ENCODE measurements at places on chromosomes 3 and 15. TPM values are rescaled to one million over a fixed set of nuclear protein-coding genes. Genes with fewer than 3 reads are reported as not detected.

DNA sequence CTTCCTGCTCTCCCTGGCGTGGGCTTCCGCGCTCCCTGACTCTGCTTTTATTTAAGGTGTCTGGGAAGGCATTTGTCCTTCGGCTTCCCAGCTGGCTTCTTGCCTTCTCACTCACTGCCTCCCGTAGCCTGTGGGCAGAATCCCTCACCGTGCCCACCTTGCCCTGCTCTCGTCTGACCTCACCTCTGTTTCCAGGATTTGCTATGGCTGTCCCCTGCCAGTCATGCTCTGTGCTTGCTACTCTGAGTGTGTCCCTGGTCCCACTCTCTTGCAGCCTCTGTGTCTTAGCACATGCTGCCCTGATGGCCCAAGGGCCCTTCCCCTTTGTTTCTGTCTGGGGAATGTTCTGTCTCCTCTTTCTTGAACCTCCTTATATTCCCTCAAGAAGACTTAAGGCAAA lies 26.2 kb downstream of the LPP start:
- no peak for DNase-seq

GRCh38 chr15:29924750-29925149 lies 102.5 kb upstream of the TJP1 start:
- no peak for DNase-seq

- DNase-seq = no peak
Observed at GRCh38 chr3:111808439-111808838, 50.6 kb upstream of the PHLDB2 start.

ARGFX gene
- polyA plus RNA-seq = not detected

B3GALNT1 gene
- 49.0 TPM for polyA plus RNA-seq

- DNase-seq = no peak
Observed at GRCh38 chr3:178295292-178295912, 240.8 kb upstream of the KCNMB2 start.

UBR1 gene
- polyA plus RNA-seq = 23.7 TPM

ILDR1 gene
- polyA plus RNA-seq = 8.7 TPM

DNA sequence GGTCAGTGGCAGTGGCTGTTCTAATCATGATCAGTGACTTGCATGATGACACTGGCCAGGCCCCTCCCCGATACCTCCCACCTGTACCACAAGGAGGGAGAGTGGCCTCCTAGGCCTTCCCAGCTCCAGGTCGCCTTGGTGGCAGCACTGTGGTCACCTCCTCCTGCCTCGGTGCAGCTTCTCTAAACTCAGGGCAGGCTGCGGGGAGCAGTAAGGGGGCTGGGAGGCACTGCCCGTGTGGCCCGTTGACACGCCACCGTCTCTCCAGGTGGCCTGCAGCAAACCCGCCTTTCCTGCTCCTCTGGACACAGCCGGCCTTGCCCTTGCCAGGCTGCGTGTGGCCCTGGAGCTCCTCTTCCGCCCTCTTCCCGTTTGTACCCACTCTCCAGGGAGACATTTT lies 184.1 kb downstream of the XXYLT1 start:
- no peak for DNase-seq

MAP6D1 gene
- polyA plus RNA-seq = 0.80 TPM

GRCh38 chr3:174202116-174202515 lies 657.0 kb upstream of the NAALADL2 start:
- DNase-seq = no peak

- peak; percentile 32 for DNase-seq
Observed at GRCh38 chr3:150703299-150703755, 393 bp downstream of the ERICH6 start.

DNA sequence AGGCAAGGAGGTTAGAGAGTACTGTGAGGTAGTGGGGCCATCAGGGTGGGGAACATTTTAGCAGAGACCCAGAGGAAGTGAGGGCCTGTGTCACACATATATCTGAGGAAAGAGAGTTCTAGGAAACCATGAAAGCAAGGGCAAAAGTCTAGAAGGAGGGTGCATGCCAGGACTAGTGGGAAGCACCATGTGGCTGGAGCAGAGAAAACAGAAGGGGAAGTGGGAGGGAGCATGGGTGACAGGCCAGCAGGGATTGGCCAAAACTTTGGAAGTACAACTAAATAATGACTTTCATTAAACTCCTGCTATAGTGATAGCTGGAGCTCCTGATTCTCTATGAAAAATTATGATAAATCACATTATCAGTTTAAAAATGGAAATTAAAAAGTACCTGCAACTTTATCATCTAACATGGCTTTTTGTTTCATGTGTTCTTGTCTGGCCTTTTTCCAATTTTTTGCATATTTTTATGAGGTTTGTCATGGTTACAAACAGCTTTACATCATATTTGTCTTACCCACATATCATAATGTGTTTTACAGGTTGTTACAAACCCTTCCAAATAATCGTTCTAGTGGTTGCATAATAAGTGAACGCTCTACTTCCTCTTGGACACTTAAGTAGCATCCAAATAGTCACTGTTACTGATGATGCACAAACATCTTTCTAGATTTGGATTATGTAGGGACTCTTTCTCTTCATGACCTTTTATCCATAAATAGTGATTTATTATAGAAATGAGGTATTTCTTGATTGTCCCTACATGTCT lies 168.3 kb downstream of the NEK10 start:
- DNase-seq = no peak

GRCh38 chr15:42042602-42043400 lies 22.0 kb upstream of the PLA2G4E start:
- DNase-seq = no peak

- DNase-seq = no peak
Observed at GRCh38 chr3:98556164-98557130, 24.7 kb downstream of the GPR15 start.

TPRG1 gene
- 0.69 TPM for polyA plus RNA-seq

- no peak for DNase-seq
Observed at GRCh38 chr3:133896002-133896761, 500 bp upstream of the RAB6B start.

DNA sequence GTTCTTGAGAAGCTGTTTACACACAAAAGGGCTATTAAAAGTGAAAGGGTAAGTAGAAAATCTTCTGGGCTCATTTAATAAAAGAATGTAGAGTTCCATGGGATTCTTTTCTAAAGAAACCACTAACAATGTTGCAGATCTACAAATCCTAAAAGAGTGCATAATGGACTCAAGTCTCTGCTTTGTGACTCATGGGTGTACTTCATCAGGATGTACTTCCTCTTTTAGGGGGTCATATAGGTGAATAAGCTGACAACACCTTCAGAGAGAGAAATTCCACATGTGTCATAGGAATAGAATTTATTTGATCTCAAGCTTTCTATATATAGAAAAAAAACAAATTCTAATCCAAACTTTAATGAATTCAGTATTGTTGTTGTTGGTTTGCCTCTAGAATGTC lies 355.5 kb downstream of the TIGIT start:
- no peak for DNase-seq

DNA sequence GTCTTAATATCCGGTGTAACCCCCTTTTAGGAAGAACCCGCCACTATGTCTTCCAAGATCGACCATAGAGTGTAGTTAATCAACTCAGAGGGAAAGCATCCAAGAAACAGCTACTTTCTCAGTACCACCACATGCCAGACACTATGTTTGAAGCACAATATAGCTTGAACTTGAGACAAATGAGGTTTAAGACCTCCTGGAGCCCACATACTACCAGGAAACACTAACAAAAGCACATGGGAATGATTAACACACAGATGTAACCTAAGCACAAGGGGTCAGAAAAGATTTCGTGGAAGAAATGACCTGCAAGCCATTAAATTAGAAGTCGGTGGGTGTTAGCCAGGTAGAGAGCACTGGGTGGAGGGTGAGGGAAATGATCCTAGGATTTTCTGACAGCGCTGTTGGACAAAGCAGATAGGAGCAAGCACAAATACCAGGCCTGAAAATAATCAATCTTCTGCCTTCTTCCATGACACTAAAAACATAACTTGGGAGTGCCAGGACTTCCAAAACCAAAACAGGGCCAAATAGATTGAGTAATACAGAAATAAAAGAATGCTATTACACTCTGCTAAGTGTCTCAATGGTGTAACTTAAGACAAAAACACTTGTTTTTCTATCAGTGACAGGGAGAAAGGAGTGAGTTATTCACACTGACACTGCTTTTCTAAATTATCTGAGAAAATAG lies 213.7 kb downstream of the FOXP1 start:
- DNase-seq = no peak

HHLA2 gene
- polyA plus RNA-seq = 18.5 TPM

DNA sequence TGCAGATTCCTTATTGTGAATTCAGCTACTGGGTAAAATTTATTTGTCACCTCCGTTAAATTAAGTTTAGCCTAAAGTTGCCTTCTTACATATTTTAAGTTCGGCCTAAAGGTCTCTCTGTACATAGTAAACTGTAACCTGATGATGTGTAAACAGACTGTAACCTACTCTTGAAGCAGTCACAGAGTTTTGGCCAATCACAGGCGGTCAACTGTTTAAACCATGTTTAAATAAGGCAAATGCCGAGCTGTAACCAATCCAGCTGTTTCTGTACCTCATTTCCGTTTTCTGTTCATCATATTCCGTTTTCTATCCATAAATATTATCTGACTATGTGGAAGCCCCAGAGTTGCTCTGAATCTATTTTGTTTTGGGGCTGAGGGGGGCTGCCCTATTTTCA lies 2.4 kb upstream of the ADAMTSL3 start:
- DNase-seq = no peak

DNA sequence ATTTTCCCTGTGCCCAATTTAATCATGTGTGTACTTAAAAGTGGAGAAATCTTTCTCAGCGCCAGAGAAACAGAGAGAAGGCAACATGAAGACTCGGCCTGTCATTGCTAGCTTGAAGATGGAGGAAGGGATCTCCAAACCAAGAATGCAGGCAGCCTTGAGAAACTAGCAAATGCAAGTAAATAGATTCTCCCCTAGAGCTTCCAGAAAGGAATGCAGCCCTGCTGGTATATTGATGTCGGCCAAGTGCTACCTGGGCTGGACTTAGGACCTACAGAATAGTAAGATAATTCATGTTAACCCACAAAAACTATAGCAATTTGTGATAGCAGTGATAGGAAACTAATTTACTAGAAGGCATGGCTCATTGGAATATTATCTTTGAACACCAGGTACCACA lies 150.9 kb upstream of the ABI3BP start:
- DNase-seq = no peak

PDE8A gene
- 37.4 TPM for polyA plus RNA-seq

- DNase-seq = no peak
Observed at GRCh38 chr15:36622197-36622795, 42.9 kb downstream of the CDIN1 start.

GRCh38 chr3:194382196-194382891 lies 12.8 kb upstream of the LRRC15 start:
- DNase-seq = no peak
